Stimulated activated CD4-positive, alpha-beta T cell treated with anti-CD3 and anti-CD28 coated beads, Interleukin-1b, Interleukin-23, amount 100 ng/mL, for 1 hour (primary cell): ENCODE measurements at places on chromosomes 7 and 10.
A peak's percentile ranks its signal among the peaks of the same experiment; 100 is the strongest.

DNA sequence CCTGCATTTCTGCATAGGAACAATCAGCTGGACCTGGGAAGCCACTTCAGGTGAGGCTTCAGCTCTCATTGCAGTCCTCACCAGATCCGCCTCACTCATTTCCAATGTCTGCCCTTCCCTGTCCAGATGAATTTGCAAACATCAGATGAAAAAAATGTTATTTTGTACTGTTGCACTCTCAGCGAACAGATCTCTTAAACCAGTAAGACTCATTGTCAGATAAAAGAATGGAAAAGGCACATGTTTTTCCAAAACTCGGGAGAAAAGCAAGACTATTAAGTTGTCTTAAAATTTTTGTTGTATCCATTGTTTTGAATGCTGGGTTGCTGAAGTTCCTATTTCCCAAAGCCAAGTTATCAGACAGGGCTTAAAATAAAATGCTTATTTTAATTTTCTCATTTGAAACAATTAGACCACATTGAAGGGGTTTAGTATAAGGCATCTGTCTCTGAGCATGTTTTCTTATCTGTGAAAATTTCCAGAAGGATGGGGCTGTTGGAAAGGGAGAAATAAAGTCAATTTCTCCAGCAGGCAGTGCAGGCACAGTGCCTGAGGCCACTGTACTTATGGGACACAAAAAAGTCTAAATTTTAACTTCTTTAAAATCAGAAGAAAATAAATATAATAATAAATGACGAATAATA, 396.8 kb downstream of the KCNMA1 start:
- no peak for DNase-seq

DNA sequence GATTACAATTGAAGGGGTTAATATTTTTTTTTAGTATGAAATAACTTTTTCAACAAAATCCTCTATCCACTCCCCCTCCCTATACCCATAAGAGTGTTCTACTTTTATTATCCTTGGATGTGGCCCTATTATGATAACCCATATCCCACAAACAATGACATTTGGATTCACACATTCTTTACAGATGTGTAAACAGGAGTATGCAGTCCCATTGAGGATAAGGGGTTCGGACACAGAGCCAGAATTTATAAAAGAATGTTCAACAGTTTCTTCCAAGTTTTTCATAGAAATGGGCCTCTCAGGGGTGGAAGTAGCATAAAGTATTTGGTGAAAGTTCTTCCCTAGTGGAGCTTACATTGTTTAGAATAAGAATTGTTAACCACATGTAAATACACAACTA, 16.1 kb upstream of the PCLO start:
- DNase-seq: no peak

GRCh38 chr7:2353936-2354185, 766 bp upstream of the EIF3B start:
- DNase-seq: peak; percentile 84

DNA sequence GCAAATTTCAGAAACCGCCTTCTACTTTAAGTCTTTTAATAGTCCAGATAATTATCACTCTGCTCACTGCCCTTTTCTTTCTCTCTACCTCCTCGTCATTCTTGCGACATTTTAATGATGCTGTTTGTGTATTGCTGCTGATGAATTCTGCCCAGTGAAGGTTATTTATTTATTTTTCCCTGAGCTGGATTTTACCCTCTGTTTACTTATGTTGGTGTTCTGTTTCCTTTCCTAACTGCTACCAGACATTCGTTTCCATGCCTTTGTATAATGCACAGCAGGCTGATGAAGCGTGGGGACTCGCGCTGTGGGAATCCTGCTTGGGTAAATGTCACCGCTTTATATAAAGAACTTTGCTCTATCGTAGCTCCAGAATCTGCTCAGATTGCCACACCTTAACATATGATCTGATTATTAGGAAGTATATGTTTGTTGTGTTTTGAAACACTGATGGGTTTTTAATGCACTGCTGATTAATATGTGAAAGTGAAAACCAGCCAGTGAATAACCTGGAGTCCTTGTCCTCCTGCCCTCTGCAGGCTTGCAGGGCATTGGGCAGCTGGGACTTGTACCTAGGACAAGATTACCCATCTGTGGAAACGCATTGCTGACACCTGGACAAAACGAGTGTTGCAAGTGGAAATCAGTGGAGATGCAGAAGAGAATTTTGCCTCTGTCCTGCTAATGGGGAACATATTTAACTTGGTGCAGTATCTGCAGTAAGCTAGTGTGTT, 291.5 kb downstream of the SDK1 start:
- no peak for DNase-seq

DNA sequence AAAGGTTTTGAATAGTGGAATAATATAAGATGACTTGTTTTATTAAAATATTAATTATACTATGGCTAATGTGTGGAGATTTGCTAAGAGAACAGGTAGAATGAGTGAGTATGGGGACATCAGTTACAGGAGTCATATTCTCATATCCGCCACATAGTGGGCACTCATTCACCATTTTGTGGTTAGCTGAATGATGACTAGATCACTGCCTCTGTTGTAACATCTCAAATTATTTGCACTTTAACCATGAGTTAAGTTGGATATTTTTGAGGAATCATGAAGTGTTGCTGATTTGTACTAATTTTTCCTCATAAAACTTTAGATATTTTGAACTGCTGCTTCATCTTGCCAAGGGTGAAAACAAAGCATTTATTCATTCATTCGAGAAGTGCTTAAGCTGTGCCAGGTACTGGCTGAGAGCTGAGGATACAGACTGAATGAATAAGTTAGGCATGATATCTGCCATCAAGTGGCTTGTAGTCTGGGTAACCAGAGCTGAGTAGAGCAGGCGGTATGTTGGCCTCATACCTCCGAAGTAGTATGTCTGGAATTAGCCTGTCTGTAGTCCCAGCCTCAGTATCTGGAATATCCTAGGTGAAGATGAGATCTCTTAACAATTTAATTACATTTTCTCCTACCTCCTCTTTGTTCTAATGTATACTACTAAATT, 100.5 kb downstream of the ZEB1 start:
- DNase-seq: no peak

DNA sequence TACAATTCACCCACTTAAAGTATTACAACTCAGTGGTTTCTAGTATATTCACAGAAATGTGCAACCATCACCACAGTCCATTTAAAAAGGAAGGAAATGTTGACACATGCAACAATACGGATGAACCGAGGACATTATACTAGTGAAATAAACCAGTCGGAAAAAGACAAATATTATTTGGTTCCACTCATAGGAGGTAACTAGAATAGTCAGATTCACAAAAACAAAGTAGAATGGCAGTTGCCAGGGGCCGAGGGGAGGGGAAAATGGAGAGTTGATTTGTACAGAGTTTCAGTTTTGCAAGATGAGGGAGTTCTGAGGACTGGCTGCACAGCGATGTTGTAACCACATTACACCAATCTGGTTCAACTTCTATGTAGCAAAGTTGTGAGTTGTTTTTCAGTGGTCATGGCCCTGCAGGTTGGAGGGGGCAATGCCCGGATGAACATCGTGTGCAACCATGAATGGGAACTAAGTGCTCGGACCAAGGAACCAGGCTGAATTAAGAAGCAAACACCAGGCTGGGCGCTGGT, 17.6 kb upstream of the TNPO3 start:
- no peak for DNase-seq

- no peak for DNase-seq
These were observed 55.2 kb downstream of the EGFR start for GRCh38 chr7:55073976-55074528.

DNA sequence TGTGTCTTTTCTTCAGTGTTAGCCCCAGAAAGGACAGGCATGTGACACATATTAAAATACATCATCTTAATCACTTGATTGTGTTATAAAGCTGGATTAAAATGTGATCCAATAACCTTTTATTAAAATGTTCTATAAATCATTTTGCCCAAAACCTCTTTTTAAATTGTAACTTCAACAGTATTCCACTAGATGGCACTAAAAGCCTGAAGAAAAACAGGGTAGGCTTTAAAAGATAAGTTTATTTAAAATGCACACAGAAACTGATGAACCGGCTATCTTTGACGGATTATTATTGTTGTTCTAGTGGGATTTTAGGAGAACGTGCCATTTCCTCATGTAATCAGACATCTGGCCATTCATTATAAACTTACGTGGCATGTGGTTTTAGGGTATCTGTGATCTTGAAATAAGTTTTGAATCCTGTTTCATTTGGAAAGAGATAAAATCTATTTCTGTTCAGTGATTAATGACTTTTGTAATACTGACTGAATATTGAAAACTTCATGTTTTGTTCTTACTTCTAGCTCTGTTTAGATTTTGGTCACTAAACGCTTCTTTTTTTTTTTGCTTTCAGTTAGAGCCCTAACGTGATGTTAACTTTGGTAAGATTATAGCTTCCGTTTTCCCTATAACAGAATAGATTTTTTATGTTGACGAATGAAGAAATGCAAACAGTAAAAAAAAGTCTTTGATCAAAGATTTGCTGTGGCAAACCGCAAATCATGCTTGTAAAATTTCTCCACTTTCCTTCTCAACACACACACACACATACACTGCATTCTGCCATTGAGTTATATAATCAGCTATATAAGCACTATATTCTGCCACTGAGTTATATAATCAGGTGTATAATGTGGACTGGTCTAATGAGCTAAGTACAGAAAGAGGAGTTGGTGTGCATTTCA, 13.6 kb downstream of the VPS50 start:
- DNase-seq: no peak

DNA sequence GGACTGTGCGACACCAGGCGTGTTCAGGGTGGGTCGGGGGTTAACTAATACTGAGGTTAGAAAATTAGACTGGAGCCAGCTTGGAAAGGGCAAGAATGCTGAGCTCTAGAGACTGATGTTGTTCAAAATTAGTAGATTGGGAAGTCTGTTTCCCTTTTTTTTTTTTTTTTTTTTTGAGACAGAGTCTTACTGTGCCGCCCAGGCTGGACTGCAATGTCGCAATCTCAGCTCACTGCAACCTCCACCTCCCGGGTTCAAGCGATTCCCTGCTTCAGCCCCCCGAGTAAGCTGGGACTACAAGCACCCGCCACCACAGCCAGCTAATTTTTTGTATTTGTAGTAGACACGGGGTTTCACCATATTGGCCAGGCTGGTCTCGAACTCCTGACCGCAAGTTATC, 2.7 kb upstream of the CPVL start:
- DNase-seq: no peak

DNA sequence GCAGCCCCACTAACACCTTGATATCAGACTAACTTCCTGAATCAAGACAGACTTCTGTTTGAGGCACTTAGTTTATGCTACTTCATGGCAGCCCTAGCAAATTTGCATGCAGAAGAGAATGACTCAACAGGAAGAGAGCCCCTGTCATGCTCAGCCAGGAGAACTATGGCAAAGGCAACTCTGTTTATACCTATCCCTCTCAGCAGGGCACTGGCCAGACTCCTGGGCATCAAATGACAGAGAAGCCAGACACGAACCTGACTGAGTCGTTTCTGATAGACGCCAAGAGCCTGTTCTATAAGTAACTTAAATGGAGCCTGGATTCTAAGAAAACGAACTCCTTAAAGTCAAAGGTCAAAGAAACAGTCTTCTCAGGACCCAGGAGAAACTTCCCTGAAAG, 50.9 kb upstream of the UNC5B start:
- DNase-seq: no peak

- no peak for DNase-seq
These were observed 10.8 kb upstream of the JCAD start for GRCh38 chr10:30070001-30070685.

DNA sequence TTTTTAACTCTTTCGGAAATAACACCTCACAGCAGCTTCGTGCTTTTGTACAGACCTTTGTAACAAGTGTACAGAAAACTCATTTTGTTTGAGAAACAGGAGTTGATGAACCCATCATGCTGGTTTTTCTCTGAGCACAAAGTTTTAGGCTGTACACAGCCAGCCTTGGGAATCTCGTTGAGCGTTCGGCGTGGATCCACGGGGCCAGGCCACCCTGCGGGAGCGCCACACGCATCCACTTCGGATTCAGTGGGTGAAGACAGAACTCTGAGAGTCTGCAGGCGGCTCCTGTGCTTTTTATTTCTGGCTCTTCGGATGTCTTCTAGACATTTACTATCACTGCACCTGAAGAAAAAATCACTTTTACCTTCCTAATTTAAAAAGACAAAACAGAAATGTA, 131.2 kb downstream of the SMURF1 start:
- no peak for DNase-seq

DNA sequence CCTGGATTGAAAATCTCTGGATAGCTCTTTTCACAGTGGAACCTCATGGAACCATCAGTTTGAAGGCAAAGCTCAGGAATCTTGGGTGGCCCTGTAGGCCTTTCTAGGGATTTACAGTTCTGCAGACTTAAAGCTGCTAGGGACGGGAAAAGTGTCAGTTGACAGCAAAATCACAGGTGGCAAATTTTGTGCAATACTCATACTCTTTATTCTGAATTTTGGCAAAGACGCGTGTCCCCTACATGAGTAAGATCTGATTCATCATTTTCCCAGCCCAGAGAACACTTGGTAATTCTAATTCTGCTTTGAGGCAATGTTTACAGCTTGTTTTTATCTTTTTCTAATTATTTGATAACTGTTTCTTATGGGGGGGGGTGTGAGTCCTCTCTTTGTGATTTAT, 3.6 kb downstream of the LRRC17 start:
- no peak for DNase-seq
